HTR-8/SVneo (cell line): ENCODE measurements at places on chromosomes 12 and 14.

- no peak for DNase-seq
Observed at GRCh38 chr12:33602515-33602914, 162.9 kb upstream of the SYT10 start.

DNA sequence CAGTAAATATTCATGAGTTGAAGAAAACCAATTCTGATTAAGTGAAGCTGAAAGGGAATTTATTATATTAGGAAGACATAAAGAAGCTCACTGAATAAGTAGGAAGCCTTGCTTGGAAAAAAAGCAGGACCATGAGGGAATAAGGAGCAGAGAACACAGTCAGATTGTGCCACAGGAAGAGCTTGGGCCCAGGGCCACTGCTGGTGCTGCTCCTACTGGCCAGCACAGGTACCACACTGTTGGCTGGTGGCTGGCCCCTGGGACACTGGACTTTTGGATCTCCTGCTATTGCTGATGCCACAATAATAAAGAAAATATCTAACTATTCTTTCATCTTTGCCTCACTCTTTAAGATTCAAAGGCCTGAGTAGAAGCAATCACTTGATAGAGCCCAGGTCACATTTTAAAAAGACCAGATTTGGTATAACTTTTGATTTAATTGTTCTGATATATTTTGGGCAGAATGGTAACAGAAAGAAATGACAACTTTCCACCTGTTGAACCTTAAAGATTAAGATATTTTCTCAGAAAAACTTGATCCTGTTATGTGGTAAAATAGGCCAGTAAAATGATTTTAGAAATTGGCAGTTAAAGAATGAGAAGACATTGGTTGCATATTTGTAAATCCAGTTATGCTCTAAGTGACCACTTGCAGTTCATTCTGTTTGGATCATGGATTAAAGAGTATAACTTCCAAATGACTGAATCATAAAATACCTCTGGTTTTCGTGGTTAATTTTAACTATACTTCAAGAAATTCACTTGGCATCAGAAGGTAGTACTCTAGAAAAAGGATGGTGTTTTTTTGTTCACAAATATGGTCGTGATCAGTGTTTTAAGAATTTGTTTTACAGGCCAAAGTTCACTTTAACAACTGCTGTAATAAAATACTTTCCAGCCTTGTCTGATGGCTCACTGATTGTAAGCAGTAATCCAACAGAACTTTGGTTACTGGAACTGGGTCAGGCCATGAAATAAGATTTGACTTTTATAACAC is 68.3 kb downstream of the DERA start:
- peak; percentile 7 for DNase-seq

- no peak for DNase-seq
Observed at GRCh38 chr14:39265033-39265432, 31.3 kb downstream of the MIA2 start.

DNA sequence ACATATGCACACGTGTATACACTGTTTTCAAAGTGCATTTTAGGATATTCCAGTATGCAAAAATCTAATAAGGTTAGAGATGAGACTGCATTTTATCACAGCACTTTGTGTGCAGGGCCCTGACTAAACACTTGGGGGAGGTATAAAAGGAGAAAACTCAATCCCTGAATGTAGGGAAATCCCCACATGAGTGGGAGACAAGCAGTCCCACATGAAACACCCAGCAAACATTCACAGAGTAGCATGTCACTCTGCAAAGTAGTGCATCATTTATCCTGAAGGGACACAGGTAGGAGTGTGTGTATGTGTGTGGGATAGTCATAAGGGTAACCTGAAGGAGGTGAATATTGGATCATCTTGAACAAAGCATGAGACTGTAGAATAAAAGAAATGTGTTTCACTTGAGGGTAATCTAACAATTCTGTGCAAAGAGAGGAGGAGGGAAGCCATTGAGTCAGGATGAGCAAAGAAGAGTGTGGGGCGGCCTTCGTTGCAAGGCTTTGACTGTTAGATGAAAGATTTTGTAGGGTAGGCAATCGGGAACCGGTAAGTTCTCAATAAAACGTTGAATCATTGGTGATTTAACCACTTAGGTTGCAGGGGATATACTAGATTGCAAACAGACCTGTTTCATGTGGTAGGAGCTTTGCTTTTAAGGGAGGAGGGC is 2.9 kb downstream of the PRPF40B start:
- DNase-seq = no peak

DNA sequence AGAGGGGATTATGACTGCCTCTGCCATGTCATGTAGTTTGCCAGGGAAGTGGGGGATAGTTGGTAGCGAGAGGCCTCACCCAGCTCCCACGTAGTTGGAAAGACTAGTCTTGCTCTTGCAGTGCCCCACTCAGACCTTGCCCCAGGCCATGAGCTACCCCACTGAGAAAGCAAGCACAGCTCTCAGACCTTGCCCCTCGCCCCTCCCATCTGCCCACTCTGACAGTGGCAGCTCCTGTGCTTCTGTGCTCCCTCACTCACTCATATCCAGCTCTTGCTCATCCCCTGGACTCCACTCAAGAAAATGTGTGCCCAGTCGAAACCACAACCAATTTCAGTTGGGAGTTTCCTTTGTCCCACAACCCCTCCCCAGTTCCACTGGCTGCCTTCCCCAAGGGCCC is 55.5 kb upstream of the BDKRB2 start:
- no peak for DNase-seq

DNA sequence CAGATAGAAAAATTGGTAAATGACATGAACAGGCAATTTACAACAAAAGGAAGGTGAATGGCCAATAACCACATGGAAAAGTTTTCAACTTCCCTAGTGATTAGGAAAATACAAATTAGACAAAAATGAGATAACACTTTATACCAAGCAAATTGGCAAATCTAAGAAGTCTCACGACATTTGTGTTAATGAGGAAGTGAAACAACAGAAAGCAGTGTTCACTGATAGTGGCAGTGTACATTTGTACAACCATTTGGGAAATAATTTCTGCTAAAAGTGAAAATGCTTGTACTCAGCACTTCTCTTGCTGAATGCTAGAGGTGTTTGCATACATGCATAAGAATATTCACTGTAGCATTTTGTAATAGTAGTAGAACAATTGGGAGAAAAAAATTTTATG is 126.6 kb downstream of the LLPH start:
- DNase-seq = no peak

DNA sequence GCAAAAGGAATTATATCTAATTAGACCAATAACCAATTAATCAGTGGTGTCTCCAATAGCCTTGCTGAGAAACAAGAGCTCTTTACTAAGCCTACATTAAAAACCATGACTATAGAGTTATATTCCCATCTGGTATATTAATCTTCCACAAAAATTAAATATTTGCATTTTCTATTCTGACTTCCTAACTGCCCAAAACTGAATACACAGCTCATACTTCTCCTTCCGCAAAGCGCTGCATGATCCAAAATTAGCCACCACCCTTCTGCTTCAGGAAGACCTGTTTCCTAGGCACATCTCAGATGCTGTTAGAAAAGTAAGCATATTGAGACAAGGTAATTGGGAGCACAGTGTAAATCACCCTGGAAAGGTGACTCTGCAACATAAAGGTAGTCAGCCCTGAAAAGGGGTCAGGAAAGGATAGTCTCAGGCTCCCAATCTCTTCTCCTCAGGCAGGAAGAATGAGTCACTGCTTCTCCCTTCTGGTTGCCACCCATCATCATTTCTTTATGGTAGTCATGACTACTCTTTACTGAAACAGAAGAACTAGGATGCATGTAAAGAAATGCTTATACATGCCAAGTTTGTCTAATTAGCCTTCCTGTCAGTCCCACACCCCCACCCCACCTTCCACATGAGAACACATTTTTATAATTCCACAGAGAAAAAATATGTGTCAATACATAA is 54.3 kb downstream of the PLCZ1 start:
- DNase-seq = no peak

DNA sequence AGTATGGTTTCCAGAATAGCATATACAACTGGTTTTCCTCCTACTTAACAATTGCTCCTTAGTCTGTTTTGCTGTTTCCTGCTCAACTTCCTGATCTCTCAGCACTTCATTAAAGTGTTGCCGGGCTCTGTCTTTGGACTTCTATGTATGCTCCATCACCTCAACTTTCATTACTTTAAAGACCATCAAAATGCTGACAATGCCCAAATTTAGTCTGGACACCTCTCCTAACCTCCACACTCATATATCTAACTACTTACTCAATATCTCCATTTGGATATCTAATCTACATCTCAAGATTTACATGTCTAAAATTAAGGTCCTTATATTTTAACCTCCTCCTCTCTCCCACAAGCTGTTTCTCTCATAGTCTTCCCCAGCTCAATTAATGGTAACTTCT is 54.4 kb upstream of the LGR5 start:
- no peak for DNase-seq

DNA sequence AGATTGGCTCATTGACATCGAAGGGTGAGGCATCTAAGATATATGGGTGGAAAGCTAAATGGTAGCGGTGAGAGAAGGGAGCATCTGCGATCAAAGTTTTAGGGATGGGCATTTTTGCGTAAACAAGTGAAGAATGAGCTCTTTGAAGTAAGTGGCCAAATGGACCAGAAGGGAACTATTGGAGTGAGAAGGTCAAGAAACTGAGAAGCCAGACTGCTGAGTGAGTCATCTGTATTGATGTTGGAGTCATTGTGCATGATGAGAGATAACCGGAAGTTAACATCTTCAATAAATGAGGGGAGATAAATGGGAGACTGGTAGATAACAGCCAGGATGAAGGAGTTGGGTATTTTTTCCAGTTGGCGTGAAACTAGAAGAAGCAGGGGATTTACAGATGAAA is 271.9 kb upstream of the PDE3A start:
- DNase-seq = no peak

DNA sequence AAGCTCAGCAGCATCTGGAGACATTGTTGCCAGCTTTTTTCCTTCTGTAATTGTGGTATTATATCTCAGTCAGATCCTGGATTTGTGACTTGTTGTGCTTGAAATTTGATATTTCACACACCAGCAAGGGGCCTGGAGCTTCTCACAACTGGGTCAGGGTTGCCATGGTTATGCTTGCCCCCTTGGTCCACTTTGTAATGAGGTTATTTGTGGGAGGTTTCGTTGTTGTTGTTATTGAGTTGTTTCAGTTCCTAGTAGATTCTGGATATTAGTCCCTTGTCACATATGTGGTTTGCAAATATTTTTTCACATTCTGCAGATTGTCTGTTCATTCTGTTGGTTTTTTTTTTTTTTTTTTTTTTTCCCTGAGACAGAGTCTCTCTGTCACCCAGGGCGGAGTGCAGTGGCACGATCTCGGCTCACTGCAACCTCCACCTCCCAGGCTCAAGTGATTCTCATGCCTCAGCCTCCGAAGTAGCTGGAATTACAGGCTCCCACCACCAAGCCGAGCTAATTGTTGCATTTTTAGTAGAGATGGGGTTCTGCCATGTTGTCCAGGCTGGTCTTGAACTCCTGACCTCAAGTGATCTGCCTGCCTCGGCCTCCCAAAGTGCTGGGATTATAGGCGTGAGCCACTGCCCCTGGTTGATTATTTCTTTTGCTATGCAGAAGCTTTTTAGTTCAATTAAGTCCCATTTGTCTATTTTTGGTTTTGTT is 80.6 kb upstream of the ETV6 start:
- DNase-seq = no peak

GRCh38 chr14:30355431-30355913 is 203.5 kb upstream of the G2E3 start:
- no peak for DNase-seq

GRCh38 chr12:64824130-64824499 is 332 bp upstream of the TBC1D30 start:
- DNase-seq = peak; percentile 23

DNA sequence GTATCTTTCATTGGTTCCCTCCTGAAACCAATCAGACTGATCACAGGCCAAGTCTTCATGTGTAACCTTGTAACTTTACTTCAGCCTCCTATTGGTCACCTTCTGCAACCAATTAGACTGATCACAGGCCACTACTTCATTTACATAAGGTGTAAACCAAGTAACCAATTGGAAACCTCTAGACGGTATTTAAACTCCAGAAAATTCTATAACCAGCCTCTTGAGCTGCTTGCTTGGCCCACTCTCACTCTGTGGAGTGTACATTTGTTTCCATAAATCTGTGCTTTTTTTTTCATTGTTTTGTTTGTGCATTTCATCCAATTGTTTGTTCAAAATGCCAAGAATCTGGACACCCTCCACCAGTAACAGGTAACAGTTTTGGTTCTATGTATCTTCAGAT is 47.5 kb downstream of the EIF2S3B start:
- DNase-seq = no peak

DNA sequence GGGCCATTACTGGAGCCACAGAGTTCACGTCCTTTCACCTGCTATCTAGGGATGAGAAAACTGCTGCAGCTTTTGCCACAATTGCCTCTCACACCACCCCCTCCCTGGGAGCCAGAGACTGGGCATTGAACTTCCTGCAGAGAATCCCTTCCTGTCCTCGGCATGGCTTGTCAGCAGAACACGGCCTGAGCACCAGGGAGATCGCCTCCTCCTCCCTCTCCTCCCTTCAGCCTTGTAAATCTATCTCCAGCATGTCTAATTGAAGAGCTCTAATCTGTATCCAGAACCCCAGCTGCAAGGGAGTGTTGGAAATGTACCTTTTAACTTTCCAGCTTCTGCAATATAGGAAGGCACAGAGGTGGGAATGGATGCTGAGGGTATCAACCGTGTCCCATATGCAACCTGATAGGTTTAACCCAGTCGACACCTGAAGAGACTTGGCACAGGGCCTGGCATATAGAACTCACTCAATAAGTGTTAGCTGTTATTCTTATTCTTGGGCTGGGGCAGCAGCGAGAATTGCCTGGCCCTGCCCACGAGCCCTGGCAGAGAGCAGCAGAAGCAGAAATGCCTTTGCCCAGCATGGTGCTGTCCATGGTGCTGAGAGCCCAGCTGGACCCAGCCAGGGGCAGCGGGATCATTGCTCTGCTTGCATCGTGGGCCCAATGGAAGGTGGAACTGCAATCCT is 26.8 kb downstream of the TMEM63C start:
- DNase-seq = peak; percentile 93
